ENCODE measurements at places on chromosomes 4 and X. TPM values are rescaled to one million over a fixed set of nuclear protein-coding genes. Genes with fewer than 3 reads are reported as not detected.

Gene ARR3
- total RNA-seq, result not detected

GRCh38 chrX:7904562-7904961, 22.7 kb downstream of the PNPLA4 start:
- DNase-seq, result no peak

GRCh38 chr4:36399762-36400353, 118.4 kb downstream of the DTHD1 start:
- peak; percentile 53 for DNase-seq

- no peak for DNase-seq
These were observed 327.9 kb downstream of the FAT4 start for GRCh38 chr4:125642645-125643044.
